Ascending aorta (tissue), 2 donors: ENCODE measurements at places on chromosomes 1 and 21.

- DNase-seq = peak; percentile 85
These were observed 56.8 kb downstream of the PLD5 start for GRCh38 chr1:242467556-242468145.

- DNase-seq = no peak
These were observed 66.1 kb upstream of the CXADR start for GRCh38 chr21:17446737-17447136.

DNA sequence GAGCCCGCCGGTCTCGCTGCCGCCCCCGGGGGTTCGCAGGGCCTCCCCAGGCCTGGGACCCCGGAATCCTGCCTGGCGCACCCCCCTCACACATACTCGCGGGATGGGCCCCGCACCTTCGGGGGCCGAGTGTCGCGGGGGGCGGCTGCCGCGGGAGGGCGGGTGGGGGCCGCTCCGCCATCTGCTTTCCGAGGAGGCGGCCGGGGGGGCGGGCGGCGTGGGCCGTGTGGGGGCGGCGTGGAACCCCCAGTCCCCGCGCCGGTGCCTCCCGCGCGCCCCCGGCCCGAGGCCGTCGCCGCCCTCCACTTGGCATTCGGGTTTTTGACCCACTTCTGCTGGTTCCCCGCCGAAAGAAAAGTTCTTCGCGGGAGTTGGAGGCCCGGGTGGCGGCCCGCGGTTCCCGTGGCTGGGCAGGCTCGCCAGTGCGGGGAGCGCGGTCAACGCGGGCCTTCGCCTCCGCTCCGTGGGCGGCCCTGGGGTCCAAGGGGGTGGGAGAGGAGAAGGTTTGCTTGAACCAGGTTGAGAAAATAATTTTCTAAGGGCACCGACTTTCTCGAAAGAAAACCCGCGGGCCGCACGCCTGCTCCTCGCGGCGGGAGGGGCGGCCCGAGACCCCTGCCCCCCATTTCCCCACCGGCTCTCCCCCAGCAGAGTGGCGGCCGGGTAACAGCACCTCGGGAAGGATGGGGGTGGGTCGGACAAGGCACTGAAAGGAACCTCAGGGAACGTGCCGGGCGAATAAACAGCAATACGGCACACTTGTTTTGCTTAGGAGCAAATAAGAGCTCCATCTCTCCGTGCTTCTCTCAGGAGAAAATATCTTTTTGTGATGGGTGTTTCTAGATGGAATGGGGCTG, 1.6 kb downstream of the PHF13 start:
- no peak for DNase-seq

DNA sequence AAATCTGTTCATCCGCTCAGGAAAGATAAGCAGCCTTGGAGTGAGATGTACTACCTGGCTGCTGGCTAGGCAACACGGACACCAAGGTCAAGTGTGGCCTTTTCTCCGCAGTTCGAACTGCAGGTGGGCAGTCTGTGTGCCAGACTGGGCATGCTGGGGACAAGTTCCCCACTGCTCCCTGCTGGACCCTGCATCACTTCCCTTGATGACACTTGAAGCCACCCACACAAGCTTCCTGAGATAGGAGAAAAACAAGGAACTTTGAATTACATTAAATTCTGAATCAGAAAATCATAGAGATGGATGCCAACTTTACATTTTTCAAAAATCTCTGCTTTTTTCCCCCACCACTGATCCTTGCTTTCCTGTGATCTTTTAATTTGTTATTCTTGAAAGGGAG, 38.3 kb downstream of the BEND5 start:
- DNase-seq = no peak
